ENCODE measurements at places on chromosomes 3 and 15. TPM values are rescaled to one million over a fixed set of nuclear protein-coding genes. Genes with fewer than 3 reads are reported as not detected.
A peak's percentile ranks its signal among the peaks of the same experiment; 100 is the strongest.

RASL12 gene
- total RNA-seq = not detected

DNA sequence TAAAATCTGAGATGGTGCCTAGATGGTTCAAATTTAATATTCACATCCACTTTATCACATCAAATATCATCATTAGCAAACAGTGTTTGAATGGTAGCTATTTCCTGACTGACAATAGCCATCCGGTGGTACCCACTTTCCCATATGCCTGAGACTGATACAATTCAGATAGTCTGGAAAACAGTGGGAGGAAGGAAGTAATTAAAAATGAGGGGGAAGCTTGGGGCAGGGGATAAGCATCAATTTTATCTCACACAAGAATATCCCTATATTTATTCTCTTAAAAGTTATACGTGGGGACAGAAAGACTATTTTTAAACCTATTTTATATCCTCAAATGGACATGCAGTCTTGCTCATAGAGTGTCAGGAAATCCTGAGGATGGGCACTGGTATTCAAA is 122.5 kb upstream of the GAP43 start:
- H3K36me3 ChIP-seq = no peaks in the 10 kb centered on the region
- H3K4me1 ChIP-seq = no peaks in the 10 kb centered on the region
- no peak overlapping the region for H3K27ac ChIP-seq
- H3K4me3 ChIP-seq = no peak overlapping the region
- no peak for DNase-seq
- H3K27me3 ChIP-seq = peaks cover 5% of the 10 kb centered on the region

- no peaks in the 10 kb centered on the region for H3K36me3 ChIP-seq
- no peak overlapping the region for H3K27ac ChIP-seq
- no peak for DNase-seq
These were observed 122.4 kb downstream of the NR1D2 start for GRCh38 chr3:24067483-24067882.

DNA sequence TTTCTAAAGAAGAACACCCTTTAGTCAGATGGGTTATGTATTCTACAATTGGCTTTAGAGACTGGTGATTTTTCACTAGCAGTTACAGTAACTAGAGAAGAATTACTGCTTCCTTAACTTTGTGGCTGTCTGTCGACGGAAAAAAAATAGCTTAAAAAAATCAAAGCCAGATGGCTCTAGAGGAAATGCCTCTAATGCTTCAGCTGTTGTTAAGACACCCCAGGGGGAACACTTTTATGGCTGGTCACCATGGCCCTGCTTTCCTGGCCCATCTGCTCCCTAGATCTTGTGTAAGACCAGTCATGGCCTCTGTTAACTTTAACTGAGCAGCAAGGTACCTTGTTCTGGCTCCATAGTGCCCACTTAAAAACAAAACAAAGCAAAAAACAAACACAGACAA is 198.6 kb upstream of the PLSCR5 start:
- H3K4me3 ChIP-seq = no peak overlapping the region
- H3K4me1 ChIP-seq = no peaks in the 10 kb centered on the region
- H3K27ac ChIP-seq = no peak overlapping the region
- H3K27me3 ChIP-seq = no peaks in the 10 kb centered on the region
- H3K36me3 ChIP-seq = no peaks in the 10 kb centered on the region
- DNase-seq = no peak

GRCh38 chr3:40780925-40781406 is 256.2 kb downstream of the ZNF621 start:
- H3K4me1 ChIP-seq = no peaks in the 10 kb centered on the region
- no peaks in the 10 kb centered on the region for H3K36me3 ChIP-seq
- no peak overlapping the region for H3K27ac ChIP-seq
- peaks cover 17% of the 10 kb centered on the region for H3K27me3 ChIP-seq

GRCh38 chr3:175432376-175433025 is 573.4 kb downstream of the NAALADL2 start:
- H3K27me3 ChIP-seq = no peaks in the 10 kb centered on the region
- no peak overlapping the region for H3K27ac ChIP-seq
- no peaks in the 10 kb centered on the region for H3K4me1 ChIP-seq
- H3K36me3 ChIP-seq = no peaks in the 10 kb centered on the region

DNA sequence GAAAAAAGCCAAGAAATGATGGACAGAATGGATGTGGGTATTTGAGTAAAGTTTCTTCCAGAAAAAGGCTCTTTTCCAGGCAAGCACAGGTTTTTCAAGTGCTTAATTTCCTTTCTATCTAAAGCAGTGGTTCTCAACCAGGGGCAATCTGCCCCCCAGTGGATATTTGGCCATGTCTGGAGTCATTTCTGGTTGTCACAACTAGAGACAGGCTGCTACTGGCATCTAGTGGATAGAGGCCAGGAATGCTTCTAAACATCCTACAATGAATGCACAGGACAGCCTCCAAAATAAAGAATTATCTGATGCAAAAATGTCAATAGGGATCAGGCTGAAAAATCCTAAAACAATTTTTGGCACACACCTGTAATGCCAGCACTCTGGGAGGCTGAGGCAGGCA is 23.9 kb downstream of the SEC22C start:
- DNase-seq = peak; percentile 29
- no peak overlapping the region for H3K27ac ChIP-seq
- H3K27me3 ChIP-seq = no peaks in the 10 kb centered on the region
- no peak overlapping the region for H3K4me3 ChIP-seq
- H3K36me3 ChIP-seq = peaks cover 33% of the 10 kb centered on the region
- peaks cover 35% of the 10 kb centered on the region for H3K4me1 ChIP-seq

DNA sequence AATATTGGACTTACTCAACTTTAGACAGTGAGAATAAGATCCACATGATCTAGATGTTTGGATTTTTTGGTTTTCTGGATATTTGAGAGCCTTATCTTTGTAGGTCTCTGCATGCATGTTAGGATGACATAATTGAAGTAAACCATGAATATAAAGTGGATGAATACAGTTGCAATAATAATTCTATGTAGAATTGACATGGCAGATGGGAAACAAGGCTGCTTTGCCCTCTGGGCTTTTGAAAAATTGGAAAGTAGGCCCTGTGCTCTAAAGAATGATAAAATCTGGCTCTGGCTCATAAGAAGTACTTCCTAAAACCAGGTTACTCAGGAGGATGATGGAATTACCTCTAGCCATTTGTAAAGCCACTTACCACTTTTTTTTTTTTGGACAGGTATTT is 86.9 kb downstream of the ZNF609 start:
- H3K4me3 ChIP-seq = no peak overlapping the region
- peaks cover 70% of the 10 kb centered on the region for H3K4me1 ChIP-seq
- no peak overlapping the region for H3K27ac ChIP-seq
- H3K27me3 ChIP-seq = no peaks in the 10 kb centered on the region
- H3K36me3 ChIP-seq = peaks cover 8% of the 10 kb centered on the region

- DNase-seq = peak; percentile 42
- no peaks in the 10 kb centered on the region for H3K27me3 ChIP-seq
- peak overlapping the region; percentile 94 for H3K4me3 ChIP-seq
- H3K4me1 ChIP-seq = peaks cover 32% of the 10 kb centered on the region
- peak overlapping the region; percentile 94 for H3K27ac ChIP-seq
These were observed 515 bp downstream of the ADAM10 start for GRCh38 chr15:58748852-58749531.

GRCh38 chr3:195892105-195893043 is 16.0 kb downstream of the TNK2 start:
- peaks cover 4% of the 10 kb centered on the region for H3K36me3 ChIP-seq
- no peaks in the 10 kb centered on the region for H3K27me3 ChIP-seq
- no peak overlapping the region for H3K27ac ChIP-seq

DNA sequence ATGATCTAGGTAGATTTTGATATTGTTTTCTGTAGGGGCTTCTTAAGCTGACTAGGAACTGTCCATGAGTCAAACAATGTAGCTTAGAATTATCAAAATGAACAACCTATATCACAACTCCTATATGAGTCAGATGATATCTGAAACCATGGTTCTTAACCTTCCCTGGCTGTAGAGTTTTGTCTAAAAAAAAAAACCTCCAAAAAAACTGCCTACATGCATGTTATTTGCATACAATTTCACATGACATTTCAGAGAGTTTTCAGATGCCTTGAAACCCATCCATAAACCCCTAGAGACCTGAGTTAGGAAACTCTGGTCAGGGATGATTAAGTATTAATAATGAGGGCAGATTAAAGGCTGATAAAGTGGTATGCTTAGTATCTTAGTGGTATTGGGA is 157.0 kb downstream of the CHST2 start:
- H3K4me3 ChIP-seq = no peak overlapping the region
- H3K27me3 ChIP-seq = no peaks in the 10 kb centered on the region
- DNase-seq = no peak
- H3K4me1 ChIP-seq = peaks cover 17% of the 10 kb centered on the region
- no peaks in the 10 kb centered on the region for H3K36me3 ChIP-seq

DNA sequence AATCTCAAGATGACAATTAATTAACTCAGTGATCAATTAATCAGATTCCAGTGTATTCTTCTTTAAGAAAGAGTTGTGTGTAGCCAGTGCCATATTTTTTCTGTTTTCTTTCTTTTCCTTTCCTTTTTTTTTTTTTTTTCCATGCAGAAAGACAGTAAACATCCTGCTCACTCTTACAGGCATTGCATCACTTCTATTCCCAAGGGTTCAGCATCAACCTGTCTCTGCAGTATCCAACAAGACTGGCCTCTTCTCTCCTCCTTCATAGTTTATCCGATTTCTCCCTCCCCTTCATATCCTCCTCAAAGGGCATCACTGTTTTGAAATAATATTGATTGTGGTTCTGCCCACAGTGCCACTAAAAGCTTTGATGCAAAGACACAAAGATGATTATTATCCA is 17.0 kb upstream of the SLC9A9 start:
- no peaks in the 10 kb centered on the region for H3K4me1 ChIP-seq
- peaks cover 8% of the 10 kb centered on the region for H3K27me3 ChIP-seq
- DNase-seq = no peak
- H3K36me3 ChIP-seq = no peaks in the 10 kb centered on the region
- H3K4me3 ChIP-seq = no peak overlapping the region

DNA sequence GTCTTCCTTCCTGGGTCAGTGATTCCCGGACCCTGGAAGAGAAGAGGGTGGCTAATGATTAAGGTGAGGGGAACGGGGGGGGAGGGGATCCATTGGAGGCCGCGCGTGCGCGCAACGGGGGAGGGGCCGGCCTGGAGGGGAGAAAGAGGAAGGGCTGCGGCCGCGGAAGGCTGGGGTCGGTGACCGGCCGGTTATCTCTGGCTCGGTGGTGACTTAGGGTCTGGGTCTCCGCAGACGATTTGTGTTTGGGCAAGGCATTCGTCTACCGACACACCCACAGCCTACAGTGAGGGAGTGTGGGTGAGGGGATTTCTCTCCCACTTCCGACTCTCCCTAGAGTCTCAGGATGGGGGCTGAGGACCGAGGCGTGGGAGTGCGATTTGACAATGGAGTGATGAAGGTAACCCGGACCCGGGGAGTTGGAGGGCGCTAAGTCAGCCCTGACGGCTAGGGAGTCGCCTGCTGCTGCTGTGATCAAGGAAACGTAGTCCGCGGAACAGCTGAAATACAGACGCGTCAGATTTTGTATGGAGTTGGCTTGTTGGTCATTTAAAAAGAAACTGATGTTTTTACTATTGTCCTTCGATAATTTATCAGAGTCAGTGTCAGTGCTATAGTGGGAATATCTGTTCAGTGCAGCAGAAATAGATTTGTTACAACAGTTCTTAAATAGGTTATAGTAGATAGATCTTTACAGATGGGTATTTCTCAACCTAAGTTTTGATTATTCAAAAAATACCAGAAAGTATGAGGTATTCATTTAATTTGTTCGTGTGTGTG is 733 bp downstream of the RNF111 start:
- peak; percentile 62 for DNase-seq
- H3K4me3 ChIP-seq = peak overlapping the region; percentile 93
- H3K27me3 ChIP-seq = no peaks in the 10 kb centered on the region
- H3K4me1 ChIP-seq = peaks cover 31% of the 10 kb centered on the region
- peaks cover 9% of the 10 kb centered on the region for H3K36me3 ChIP-seq

- no peaks in the 10 kb centered on the region for H3K4me1 ChIP-seq
- no peak for DNase-seq
- no peak overlapping the region for H3K4me3 ChIP-seq
- H3K36me3 ChIP-seq = no peaks in the 10 kb centered on the region
- no peaks in the 10 kb centered on the region for H3K27me3 ChIP-seq
- H3K27ac ChIP-seq = no peak overlapping the region
These were observed 23.9 kb upstream of the CTSH start for GRCh38 chr15:78968539-78969271.

TGM4 gene
- not detected for total RNA-seq

RHOV gene
- total RNA-seq = 0.22 TPM

DNA sequence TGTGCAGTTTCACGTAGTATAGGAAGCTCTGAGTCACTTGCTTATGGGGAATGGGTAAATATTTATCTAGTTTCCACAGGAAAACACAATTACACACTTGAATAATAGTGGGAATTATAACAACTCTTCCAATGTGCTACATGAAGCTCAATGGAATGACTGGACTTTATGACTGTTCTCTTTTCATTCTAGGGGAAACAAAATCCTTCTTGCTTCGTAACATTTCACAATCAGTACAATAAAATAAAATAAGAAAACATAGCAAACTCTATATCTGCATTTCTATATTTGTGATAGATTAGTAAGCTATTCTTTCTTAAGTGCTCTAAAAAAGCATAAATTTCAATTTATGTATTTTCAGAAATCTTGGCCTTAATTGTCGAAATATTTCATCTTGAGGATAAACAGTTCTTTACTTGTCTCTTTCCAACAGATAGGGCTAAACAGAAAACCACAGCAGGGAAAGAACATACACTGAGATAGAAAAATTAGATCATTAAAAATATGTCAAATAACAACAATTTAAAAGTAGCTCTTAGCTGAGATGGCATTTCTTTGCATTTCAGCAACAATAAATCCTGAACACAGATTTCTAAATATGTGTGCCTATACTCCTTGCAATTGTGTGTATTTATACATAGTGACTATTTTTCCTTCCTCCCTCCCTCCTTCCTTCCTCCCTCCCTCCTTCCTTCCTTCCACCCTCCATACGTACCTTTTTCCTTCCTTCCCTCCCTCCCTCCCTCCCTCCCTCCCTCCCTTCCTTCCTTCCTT is 395.5 kb upstream of the KCNMB2 start:
- DNase-seq = no peak
- H3K27me3 ChIP-seq = no peaks in the 10 kb centered on the region
- H3K4me3 ChIP-seq = no peak overlapping the region
- H3K36me3 ChIP-seq = no peaks in the 10 kb centered on the region
- no peaks in the 10 kb centered on the region for H3K4me1 ChIP-seq

DNA sequence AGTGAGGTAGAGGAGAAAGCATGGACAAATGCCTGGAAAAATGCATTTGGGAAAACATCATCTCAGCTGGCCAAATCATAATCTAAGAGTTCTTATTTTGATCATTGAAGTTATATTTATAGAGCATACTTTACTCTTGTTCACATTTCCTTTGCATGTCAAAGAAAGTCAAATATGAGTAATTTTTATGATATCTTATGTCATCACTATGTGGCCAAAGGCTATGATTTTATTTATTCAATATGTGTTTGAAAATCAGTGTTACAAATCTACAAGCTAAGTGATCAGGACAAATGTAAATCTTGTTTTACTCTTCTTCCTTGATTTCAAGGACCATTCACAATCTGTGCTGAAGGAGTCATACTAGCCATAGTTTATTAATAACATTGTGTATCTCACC is 237.2 kb upstream of the DPH6 start:
- no peaks in the 10 kb centered on the region for H3K4me1 ChIP-seq
- no peak overlapping the region for H3K27ac ChIP-seq
- no peak for DNase-seq
- peaks cover 2% of the 10 kb centered on the region for H3K27me3 ChIP-seq
- H3K36me3 ChIP-seq = no peaks in the 10 kb centered on the region

- DNase-seq = no peak
- H3K27me3 ChIP-seq = no peaks in the 10 kb centered on the region
- no peaks in the 10 kb centered on the region for H3K36me3 ChIP-seq
- no peak overlapping the region for H3K27ac ChIP-seq
These were observed 180.6 kb downstream of the FOXP1 start for GRCh38 chr3:71402911-71403310.

Measured in activated naive CD4-positive, alpha-beta T cell treated with anti-CD3 and anti-CD28 coated beads for 36 hours (primary cell).